ENCODE measurements at places on chromosomes 7 and 10. TPM values are rescaled to one million over a fixed set of nuclear protein-coding genes. Genes with fewer than 3 reads are reported as not detected.

RABGEF1 gene
- 41.6 TPM for polyA plus RNA-seq

PRSS1 gene
- polyA plus RNA-seq, result not detected

SPAG6 gene
- polyA plus RNA-seq, result not detected

ADAM22 gene
- polyA plus RNA-seq, result 0.33 TPM

GRCh38 chr10:14259696-14260566 lies 70.8 kb downstream of the FRMD4A start:
- DNase-seq, result peak; percentile 71

DNA sequence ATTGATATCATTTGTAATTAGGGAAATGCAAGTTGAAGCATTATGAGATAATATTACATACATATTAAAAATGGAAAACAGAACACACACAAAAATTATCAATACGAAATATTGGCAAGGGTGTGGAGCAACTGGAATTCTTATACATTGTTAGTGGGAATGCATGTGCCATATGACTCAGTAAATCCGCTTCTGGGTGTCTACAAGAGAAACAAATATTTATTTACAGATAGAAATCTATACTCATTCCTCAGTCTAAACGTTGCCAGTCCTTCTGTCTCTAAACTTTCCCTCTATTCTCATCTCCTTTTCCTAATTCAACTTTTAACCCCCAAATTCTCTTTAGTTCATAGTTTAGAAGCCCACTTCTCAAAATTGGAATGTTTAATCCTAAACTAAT lies 170.4 kb upstream of the LRRTM3 start:
- no peak for DNase-seq

GRCh38 chr10:14587540-14588083 lies 187.1 kb downstream of the FAM107B start:
- no peak for DNase-seq

- DNase-seq, result peak; percentile 45
These were observed 252.7 kb upstream of the FERD3L start for GRCh38 chr7:19397911-19398310.

DNA sequence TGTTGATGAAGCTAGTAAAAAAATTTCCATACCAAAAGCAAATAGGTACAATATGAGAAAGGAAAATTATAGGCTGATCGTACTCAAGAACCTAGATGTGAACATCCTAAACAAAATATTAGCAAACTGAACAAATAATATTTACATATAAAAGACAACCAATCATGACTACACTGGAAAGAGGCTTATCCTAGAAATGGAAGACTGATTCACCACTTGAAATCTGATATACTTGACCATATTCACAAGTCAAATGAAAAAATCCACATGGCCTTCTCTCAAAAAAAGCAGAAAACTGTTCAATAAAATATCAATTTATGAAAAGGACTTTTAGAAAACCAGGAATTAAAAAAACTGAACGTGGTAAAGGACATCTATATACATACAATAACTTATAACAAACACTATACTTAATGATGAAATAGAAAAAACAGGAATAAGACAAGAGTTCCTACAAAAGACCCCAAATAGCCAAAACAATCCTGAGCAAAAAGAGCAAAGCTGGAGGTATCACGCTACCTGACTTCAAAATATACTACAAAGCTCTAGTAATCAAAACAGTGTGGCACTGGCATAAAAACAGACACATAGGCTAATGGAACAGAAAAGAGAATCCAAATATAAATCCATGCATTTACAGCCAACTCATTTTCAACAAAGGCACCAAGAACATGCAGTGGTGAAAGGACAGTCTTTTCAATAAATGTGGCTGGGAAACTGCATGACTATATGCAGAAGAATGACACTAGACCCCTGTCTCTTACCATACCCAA lies 29.2 kb upstream of the FAM180A start:
- no peak for DNase-seq

GRCh38 chr10:35456784-35457183 lies 120.5 kb downstream of the CCNY start:
- no peak for DNase-seq

- DNase-seq, result peak; percentile 27
These were observed 40.2 kb downstream of the CTBP2 start for GRCh38 chr10:125120053-125120710.

GRCh38 chr7:110317541-110318265 lies 773.2 kb upstream of the LRRN3 start:
- DNase-seq, result peak; percentile 65

- no peak for DNase-seq
These were observed 519.1 kb upstream of the IGFBP3 start for GRCh38 chr7:46440186-46440585.

DNA sequence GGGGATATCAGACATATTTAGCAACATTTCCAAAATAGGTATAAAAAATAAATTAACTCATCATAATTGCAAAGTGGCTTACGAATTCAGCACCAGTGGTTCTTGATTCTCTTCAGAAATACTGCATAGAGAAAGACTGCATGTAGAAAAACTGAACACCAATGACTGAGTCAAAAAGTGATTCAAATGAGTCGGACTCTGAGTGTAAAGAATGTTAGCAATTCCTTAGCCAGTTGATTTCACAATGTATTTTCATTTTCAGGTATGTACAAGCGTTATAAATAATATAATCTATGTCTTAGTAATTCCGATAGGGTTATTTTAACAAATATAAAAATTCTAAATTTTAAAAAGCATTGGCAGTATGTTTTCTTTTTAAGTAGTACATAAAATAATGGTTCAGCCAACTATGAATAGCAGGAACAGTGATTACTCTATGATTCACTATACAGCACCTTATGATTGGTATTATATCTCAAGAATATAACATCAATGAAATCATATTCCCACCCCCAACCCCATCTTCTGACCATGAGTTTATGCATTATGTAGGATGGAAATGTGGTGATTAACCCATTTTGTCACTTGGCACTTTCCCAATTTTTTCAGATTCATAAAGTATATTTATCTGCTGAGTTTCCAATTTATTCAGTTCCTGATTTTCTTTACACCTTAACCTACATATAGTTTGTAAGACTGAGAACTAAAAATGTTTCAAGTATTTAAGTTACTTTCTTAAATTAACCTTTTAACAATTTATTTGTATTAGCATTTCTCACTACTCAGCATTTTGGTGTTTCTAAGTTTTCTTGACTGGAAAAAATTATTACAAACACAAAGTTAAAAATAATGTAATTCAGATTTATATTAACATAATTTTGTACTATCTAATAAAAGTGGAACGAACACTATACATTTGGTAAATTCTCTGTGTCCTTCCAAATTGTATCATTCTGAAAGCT lies 33.9 kb downstream of the DNAJC1 start:
- DNase-seq, result no peak

GRCh38 chr10:114767101-114767985 lies 54.2 kb upstream of the FHIP2A start:
- peak; percentile 62 for DNase-seq

GRCh38 chr10:71666639-71667386 lies 52.8 kb downstream of the C10orf105 start:
- DNase-seq, result peak; percentile 23

- no peak for DNase-seq
These were observed 84.8 kb upstream of the ASAH2 start for GRCh38 chr10:50336140-50336539.

Measured in fibroblast of lung (primary cell).